ENCODE measurements at places on chromosomes 7 and 10.

DNA sequence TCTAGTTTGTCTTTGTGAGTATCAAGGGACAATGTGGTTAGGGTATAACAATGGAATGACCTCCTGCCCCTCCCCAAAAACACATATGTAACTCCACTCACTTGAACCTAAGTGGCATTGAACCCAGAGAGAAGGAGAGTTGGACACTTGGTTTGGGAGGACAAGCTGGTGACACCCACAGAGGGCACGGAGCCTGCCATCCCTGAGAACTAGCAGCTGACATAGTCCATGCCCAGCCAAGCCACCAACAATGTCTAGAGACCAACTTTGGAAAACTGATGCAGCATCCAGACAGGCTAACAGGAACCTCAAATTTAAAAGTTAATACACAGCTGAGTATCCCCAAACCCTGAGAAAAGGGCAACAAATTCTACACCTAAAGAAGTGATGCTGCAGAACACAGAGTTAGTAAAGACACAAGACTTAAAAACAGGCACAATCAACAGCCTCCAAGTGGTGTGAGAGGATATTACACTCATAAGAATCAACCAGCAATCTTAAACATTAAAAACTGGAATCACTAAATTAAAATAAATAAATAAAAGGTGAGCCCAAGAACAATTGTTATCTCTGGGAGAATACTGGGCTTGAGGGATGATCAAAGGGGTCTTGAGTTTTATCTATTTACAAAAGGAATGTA is 27.2 kb downstream of the NUDCD3 start:
- DNase-seq, result no peak

DNA sequence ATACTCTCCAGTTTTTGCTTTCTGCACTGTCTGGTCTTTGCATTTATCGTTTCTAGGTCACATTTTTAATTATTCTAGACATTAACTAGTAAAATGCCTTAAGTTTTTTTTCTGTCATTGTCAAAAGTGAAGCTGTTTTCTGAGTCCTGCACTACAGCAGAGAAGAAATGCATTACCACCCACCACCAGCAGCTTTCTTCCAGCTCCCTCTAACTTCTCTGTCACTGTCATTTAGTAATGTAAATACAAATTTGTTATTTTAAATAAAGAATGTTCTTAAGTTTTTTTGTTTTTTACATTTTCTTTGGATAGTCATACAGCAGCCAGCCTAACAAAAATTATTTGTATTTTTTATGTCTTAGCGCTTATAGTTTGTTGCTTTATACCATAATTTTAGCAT is 18.8 kb downstream of the PTPRZ1 start:
- no peak for DNase-seq

GRCh38 chr7:42573881-42574672 is 337.1 kb upstream of the GLI3 start:
- no peak for DNase-seq

DNA sequence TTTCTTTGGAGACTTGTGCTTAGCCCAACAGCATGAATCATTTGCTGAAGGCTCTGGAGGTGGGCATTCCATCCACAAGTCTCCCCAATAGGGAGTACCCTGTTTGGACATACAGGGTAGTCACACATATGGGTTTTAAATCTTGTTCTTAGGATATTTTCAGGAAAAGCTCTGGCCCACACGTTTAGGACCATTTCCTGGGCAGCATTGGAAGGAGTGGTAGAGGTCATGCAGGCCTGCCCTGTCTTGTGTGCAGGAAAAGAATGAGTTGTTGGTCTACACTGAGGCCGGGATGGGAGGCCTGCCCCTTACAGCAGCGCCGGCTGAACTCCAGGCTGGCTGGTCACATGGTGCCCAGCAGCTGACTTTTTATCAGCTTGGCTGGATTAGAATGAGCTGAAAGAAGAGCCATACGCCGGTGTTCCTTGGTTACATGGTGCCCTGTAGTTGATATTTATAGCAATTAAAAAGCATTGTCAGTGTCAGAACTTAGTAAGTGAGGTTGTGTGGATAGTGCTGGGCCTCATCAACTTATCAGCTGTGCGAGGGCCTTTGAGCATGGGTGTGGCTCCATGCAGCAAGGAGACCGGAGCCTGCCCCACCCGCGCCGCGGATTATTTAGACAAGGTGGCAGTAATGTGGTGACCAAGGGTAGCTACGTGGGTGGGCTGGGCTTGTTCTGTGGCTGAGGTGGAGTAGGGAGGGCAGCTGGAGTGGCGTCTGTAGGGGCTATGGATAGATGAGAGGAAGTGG is 28.6 kb downstream of the OGDH start:
- peak; percentile 81 for DNase-seq

DNA sequence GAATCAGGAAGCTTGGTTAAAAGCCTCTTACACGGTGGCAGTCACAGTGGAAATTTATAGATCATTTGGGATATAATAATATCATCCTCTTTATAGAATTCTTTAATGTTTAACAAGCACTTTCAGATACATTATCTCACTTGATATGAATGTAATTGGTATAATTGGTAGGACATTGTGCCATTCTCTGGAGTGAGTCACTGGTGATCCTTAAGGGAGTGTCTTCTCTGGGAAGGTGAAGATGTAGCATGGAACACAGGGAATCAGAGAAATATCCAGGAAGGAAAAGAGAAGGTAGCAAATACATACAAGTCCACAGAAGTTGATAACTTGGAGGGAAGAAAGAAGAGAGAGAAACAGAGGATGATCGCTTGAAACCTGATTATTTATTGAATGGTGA is 9.8 kb downstream of the PTPRZ1 start:
- DNase-seq, result no peak

- DNase-seq, result no peak
These were observed 55.7 kb upstream of the PTER start for GRCh38 chr10:16381083-16381482.

- no peak for DNase-seq
These were observed 65.9 kb downstream of the FAM204A start for GRCh38 chr10:118276204-118276603.

DNA sequence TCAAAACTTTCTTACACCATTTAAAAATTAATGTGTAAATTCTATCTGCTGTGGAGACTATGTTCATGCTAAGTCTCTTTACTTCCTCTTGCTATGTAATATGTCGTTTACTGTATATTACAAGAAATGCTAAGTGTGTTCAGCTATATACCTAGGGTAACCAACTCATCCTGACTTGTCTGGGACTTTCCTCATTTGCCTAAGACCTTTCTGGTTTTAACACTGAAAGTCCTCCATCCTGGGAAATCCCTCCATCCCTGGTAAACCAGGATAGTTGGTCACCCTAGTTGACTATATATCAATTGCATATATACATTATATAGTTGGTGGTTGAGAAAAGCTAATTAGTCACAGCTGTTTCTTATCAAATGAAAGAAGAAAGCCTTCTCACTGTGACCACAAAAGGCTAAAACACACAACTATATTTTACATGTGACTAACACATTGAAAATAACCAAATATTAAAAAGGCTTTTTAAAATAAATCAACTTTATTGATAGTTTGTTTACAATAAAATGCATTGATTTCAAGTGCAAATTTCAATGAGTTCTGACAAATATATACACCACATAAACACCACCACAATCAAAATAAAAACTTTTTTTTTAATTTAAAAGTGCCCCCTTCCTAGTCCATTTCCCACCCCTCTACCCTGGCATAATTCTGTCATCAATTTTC is 167.7 kb upstream of the INHBA start:
- DNase-seq, result no peak

DNA sequence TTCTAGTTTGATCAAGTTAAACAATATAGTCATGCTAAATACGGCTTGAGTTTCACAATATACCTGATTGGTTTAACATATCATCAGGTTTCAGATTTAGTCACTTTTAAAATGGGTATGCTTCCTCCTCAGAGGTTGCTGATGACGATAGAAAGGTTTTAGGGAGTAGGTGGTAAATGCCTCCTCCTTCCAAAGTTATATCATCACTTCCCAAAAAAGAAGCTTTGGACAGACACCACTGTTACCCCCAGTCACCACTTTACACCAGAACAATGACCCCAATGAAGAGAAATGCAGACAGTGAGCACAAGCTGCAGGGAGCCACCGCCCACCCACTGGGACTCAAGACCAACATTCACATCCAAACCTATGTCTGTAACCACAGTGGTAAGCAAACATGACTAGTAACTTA is 244.6 kb downstream of the SORCS1 start:
- no peak for DNase-seq

GRCh38 chr7:3847336-3847735 is 546.3 kb downstream of the SDK1 start:
- DNase-seq, result no peak

- DNase-seq, result no peak
These were observed 56.0 kb upstream of the MACROH2A2 start for GRCh38 chr10:69996611-69997010.

DNA sequence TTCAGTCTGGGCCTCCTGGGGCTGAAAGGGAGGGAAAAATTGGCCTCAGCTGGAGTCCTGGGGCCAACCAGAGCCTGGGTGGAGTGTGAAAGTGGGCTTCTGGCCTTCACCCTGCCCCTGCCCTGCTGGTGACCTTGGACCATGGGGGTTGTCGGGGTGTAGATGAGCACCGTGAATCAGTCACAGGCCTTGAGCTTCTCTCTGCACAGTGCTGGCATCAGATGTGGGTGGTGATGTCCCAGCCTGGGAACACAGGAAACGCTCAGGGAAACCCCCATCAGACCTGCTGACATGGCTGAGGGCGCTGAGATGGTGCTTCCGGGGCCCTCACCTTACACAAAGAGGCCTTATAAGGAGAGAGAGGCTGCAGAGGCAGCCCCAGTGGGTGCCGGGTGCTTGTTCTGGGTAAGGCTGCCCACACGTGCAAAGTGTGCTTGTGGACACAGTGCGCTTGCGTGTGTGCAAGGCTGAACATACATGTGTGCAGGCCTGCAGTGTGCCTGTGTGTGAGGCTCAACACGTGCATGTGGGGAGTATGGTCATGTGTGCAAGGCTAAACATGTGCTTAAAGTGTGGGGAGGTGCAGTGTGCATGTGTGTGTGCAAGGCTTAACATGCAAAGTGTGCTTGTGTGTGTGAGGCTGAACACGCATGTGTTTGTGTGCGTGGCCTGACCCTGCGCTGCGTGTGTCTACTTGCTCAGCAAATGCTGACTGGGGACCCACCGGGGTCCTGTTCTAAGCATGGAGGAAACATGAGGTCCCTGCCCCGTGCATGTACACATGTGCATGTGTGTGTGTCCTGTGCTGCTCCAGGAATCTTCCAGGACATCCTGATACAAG is 6.5 kb downstream of the ARPC1B start:
- DNase-seq, result no peak

DNA sequence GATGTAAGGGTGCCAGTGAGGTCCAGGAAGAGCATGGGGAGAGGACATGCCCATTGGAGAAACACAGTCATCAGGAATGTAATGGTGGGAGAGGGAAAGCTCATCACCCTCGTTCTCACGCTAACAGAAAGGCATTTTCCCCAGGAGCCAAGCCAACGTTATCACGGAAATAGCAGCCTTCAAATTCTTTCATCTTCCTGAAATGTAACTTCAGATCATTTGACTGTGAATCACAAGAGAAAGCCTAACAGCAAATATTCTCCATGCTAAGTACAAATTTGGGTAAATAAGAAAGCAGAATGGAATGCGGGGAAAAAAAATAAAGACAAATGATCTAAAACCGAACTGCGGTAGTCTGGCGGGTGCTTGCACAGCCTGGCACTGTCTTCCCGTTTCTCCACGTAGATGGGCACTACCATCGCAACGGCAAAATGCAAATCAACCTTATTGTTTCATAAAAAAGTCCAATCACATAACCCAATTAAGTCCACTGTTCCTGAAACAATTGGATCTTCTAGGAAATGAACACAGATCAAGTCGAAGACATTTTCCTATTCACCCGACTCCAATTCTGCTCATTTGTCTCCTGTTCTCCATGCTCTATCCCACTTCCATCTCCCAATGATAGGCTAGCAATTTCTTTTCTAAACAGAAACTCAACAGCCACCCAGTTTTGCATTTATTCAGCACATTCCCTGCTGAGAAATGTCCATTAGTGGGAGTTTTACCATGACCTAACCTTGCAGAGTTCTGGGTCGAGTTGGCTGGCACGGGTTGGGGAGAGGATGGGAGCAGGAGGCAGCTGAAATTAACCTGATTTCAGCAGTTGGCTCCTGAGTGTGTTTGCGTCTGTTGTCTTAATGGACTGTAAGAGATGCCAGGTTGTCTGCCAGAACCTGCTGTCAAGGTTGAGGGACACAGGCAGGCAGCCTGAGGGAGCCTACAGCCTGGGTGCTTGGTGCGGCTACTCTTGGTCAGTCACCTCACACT is 74.6 kb upstream of the FRMD4A start:
- DNase-seq, result no peak

DNA sequence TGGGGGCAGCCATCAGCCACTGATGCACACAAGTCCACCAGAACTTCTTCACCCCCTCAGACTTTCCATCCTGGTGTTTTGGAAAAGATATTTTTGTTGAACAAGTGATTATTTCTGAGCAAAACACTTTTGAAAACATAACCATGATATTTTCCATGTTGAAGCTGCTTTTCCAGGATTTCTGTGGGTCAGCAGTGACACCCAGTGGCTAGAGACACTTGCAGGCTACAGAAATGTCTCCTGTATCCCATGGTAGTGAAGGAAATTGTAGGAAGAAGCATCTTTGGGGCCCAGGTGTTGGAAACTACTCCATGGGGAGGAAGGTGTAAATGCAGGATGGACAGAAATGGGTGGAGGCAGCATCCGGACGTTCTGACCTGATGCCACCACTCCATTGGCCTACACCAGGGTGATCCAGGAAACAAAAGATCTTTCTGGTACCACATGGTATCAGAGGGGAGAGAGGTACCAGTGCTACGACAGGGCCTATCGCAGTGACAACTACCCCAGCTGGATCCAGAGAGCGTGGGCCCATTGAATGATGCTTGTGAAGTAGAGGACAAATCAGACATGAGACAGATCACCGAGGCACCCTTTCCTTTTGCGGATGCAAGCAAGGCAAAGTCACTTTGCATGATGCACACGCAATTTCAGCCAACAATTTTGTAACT is 111.7 kb upstream of the COBL start:
- DNase-seq, result no peak

DNA sequence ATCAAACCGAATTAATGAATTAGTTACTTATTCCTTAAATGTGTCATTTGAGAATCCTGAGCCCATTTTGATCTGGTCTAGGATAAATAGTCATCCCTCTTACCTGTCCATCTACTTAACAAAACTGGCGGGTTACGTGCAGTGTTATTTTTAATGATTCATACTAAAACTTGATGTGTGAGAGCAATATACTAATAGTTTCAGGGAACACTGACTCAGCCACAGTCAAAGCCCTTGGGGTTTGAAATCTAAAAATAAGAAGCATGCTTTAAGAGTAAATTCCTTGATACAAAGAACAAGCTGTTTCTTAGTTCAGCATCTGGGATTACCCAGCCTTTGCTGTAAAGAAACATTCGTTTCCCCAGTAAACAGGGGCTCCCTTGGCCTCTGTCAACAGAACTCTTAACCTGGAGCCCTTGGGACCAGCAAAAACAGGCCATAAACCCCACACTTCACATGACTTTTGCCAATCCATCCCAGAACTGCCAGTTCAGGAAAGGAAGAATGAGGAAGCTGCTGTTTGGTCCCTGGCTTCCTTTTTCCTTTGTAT is 370.6 kb upstream of the IGFBP3 start:
- no peak for DNase-seq

DNA sequence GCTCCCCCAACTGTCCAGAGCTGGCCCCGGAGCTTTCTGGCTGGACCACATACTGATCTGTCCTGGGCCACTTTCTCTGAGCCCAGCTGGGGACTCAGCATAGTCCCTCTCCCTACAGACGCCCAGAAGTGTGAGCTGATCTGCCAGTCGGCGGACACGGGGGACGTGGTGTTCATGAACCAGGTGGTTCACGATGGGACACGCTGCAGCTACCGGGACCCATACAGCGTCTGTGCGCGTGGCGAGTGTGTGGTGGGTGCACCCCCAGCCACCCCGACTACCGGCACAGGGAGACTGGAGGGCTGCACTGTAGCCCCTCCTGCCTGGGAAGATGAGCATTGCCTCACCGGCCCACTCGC is 41.8 kb downstream of the TBATA start:
- no peak for DNase-seq
